GM06990 (cell line): ENCODE measurements at places on chromosomes 6 and 20.

GRCh38 chr6:14316651-14317386, 199.2 kb downstream of the CD83 start:
- no peak for DNase-seq

GRCh38 chr6:108592371-108593337, 31.9 kb downstream of the FOXO3 start:
- DNase-seq, result peak; percentile 37

- no peak for DNase-seq
These were observed 106.1 kb upstream of the ADGRF4 start for GRCh38 chr6:47592131-47592840.

DNA sequence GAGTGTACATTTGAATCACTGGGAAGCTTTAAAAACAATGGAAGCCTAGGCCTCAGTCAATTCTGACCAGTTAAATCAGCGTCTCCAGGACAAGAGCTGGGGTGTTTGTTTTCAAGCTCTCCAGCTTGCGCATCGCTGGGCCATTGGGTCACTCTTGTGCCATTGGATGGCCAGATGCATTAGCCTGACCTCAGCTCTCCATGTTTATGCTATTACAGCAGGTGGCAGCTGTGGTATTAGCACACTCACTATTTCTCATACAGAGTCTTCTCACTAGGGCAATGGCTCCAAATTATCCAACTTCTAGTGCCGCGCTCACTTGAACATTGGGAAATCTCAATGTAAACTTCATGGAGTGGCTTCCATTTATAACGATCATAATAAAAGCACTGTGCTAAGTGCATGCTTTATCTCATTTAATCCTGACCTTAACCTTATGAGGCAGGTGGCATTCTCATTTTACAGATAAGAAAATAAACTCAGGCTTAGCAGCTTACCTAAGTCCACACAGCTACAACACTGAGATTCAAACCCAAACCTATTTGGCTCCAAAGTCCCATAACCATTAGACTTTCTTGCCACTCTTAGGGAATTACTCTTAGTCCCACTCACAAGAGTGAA, 108.8 kb downstream of the PPP1R14C start:
- DNase-seq, result no peak

DNA sequence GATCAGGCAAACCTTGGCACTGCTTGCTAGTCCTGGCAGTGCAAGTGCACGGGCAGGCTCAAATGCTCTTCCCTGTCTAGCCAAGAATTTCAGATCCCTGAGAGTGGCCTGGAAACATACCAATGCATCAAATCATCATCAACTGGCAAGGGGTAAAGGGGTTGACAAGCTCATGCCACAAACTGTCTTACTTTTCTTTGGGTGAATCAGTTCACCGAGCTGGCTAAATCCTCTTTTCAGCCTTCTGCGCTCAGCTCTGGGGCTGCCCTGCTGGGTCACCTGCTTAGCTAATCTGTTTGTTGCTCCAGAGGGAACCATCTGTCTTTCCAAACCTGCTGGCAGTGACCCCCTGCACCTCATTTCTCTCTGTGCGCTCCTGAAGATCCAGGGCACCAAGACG, 59.5 kb downstream of the LYRM4 start:
- no peak for DNase-seq
